ENCODE measurements at places on chromosomes 3 and 15. TPM values are rescaled to one million over a fixed set of nuclear protein-coding genes. Genes with fewer than 3 reads are reported as not detected.

ALDH1A3 gene
- total RNA-seq, result 5.8 TPM

FAM43A gene
- 4.0 TPM for total RNA-seq

GCSAM gene
- not detected for total RNA-seq

RARB gene
- 1.5 TPM for total RNA-seq

IL12A gene
- not detected for total RNA-seq

GABRR3 gene
- not detected for total RNA-seq

ROBO1 gene
- 10.4 TPM for total RNA-seq

GPR27 gene
- total RNA-seq, result 0.39 TPM

MST1R gene
- total RNA-seq, result 0.40 TPM

CGNL1 gene
- total RNA-seq, result 0.19 TPM

CCDC54 gene
- total RNA-seq, result not detected

CACNA2D2 gene
- 0.27 TPM for total RNA-seq

NPAP1 gene
- total RNA-seq, result not detected

RLBP1 gene
- total RNA-seq, result not detected

ZNF660 gene
- 0.20 TPM for total RNA-seq

MORC1 gene
- total RNA-seq, result not detected

NEK10 gene
- total RNA-seq, result 3.6 TPM

SYNPR gene
- not detected for total RNA-seq

ACAD11 gene
- 3.7 TPM for total RNA-seq

EPHB1 gene
- 2.4 TPM for total RNA-seq

IGSF11 gene
- total RNA-seq, result 8.1 TPM

KBTBD8 gene
- total RNA-seq, result 8.0 TPM

GPR62 gene
- total RNA-seq, result 0.23 TPM

MUSTN1 gene
- total RNA-seq, result 2,149 TPM

ABTB1 gene
- 32.5 TPM for total RNA-seq

SLCO2A1 gene
- total RNA-seq, result 1.4 TPM

TMEM212 gene
- total RNA-seq, result not detected

BDH1 gene
- total RNA-seq, result 9.5 TPM

NT5DC2 gene
- 4.4 TPM for total RNA-seq

GOLGA8G gene
- total RNA-seq, result not detected

CCDC9B gene
- total RNA-seq, result 26.3 TPM

LRTM1 gene
- total RNA-seq, result not detected

GOLGA6L4 gene
- total RNA-seq, result 0.55 TPM

XPC gene
- 30.6 TPM for total RNA-seq

ECE2 gene
- total RNA-seq, result not detected

GNAT1 gene
- not detected for total RNA-seq

HDC gene
- 0.09 TPM for total RNA-seq

CACNA1D gene
- not detected for total RNA-seq

CLDN1 gene
- not detected for total RNA-seq

GABRG3 gene
- total RNA-seq, result not detected

P2RY13 gene
- total RNA-seq, result 0.16 TPM

CFAP20DC gene
- not detected for total RNA-seq

SLC51B gene
- total RNA-seq, result not detected

GOLGA6L1 gene
- total RNA-seq, result not detected

Measured in gastrocnemius medialis (tissue), 4 donors.